Ovary (tissue), 10 donors: ENCODE measurements at places on chromosomes 6 and 20. TPM values are rescaled to one million over a fixed set of nuclear protein-coding genes. Genes with fewer than 3 reads are reported as not detected.

The PSMA7 gene
- total RNA-seq = 163 TPM

The LRRN4 gene
- 0.15 TPM for total RNA-seq

The LY6G6F gene
- total RNA-seq = not detected

The SLC44A4 gene
- 6.4 TPM for total RNA-seq

The PNRC1 gene
- 415 TPM for total RNA-seq

The KIZ gene
- total RNA-seq = 47.3 TPM

The ASIP gene
- total RNA-seq = 22.5 TPM

The PRPH2 gene
- 3.5 TPM for total RNA-seq

The MCHR2 gene
- not detected for total RNA-seq

The TRIM15 gene
- total RNA-seq = not detected

The HSD17B8 gene
- 7.7 TPM for total RNA-seq
